ENCODE measurements at places on chromosomes 12 and 14.

DNA sequence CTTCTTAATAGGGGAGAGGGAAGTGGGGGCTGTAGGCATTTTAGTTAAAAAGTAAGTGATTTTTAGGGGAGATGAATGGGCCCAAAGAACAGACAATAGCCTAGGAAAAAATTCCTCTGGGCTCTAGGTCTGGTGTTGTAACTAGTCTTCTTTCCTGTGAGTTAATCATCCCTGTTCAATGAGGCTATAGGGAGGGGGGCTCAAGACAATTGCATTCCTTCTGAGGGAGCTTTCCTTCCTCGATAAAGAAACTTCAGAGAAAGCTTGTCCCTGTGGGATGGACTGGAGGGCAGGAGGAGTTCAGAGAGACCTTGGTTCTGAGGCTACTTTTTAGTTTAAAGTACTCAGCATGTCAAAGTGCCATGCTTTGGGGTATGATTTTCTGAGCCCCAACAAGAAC is 127.2 kb downstream of the BBS10 start:
- DNase-seq: no peak

DNA sequence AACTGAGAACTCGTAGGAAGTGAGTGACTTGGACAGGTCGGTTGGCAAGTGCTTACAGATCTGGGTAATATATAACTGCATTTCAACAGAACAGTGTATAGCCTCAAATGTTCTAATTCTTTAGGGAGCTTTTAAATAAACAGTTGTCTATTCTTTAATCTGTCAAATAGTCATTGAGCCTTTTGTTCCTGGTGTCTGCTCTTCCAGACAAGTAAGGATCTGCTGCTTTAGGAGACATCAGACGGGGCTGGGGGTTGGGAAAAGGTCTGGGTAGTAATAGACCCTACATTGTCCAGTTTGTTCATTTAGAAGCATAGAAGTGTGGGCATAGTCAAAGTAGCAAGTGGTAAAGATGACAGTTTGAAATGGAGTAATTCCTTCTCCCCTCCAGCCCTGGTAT is 2.0 kb downstream of the PTPN11 start:
- no peak for DNase-seq

- no peak for DNase-seq
Measured at GRCh38 chr14:58787592-58787991, 149.8 kb downstream of the DACT1 start.

DNA sequence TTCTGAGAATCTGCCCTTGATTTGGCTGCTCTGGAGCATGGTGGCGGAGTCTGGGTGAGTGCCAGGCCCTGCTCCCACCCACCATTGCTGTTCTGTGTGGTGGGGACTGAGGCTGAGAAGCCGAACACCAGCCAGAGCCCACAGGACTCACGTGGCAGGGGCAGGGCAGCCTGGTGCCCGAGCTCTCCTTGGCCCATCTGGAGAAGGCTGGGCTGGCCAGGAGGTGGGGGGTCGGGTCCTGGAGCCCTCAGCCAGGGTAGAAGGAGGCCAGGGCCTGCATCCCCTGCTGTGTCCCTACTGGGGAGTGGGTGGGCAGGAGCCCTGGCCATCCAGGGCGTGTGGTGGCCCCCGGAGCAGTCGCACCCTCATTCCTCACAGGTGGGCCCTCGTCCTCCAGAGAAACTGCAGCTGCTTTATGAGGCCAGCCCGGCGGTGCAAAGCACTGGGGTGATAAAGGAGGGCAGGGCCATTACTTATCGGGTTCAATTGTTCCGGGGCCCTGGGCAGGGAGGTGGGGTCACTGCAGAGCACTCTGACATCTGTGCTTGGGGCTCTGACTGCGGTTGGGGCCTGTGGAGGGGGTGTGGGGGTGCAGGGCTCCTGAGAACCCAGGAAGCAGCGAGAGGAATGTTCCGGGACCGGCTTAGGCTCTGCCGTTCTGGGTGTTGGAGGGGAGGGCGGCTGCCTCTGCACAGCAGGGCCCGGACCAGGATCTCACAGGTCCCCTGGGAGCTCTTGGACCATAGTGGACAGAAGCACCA is 217.5 kb upstream of the C14orf180 start:
- no peak for DNase-seq

DNA sequence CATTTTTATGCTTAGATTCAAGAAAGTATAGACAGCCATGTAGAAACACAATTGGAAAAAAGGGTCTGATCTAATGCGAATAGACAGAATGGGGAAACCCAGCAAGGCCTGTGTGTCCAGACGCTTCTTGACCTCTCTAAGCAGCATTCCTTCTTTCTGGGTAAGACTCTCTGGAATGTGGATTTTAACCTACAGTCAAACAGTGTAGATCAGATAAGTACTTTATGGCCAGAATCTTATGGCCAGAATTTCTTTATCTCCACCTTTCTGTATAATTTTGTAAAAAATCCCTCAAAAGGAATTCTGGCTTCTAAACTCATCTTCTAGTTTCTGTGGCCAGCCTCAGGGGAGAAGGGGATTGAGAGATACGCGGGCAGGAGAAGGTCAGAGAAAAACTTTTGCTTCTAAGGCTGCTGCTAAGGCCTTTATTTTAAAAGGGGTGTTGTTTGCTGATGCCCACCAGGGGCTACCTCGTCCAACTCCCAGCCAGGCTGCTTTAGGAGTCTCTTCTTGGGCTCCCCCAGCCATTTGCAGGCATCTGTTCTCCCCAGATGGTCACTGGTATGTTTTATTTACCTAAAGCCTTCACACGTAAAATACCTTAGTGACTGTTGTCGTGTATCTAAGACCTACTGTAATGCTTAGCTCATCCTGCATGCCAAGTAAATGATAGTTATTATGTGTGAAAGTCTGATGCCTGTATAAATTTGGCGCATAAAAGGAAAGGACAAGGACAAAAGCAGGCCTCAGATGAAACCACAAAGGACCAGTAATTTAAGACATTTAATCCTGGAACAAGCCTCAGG is 68.4 kb downstream of the ANO6 start:
- no peak for DNase-seq

GRCh38 chr14:76644855-76645518 is 116.3 kb upstream of the VASH1 start:
- no peak for DNase-seq

DNA sequence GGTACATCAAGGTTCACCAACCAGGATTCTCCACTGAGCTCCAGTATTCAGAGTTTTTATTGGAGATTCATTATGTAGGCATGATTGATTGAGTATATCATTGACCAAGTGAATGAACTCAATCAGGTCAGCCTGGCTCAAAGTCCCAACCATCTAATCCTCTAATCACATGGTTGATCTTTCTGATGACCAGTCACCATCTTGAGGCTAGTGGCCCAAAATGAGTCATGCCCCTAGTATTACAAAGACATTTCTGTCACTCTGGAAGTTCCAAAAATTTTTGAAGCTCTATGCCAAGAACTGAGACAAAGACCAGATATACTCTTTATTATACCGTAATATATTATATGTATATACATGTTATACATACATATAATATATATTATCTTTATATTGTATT is 75.9 kb upstream of the ATF7IP start:
- no peak for DNase-seq

DNA sequence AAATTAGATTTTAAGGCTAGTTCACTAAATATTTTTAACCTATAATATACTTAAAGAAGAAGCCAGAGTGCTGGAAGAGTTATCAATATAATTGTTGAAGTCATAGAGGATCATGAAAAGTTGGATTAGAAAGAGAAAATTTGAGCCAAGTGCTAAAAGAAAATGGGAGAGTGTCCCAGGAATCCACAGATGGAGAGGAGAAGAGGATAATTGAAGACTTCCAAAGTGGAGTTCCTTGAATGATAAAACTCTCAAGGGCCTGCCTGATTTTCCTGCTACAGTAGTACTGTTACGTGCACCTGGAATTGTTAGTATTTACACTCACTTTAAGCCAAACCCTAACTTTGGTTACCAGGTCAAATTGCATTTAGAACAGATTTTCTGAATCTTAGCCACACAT is 113.2 kb downstream of the MSRB3 start:
- no peak for DNase-seq

- no peak for DNase-seq
Measured at GRCh38 chr14:21308132-21308478, 28.2 kb downstream of the RPGRIP1 start.

DNA sequence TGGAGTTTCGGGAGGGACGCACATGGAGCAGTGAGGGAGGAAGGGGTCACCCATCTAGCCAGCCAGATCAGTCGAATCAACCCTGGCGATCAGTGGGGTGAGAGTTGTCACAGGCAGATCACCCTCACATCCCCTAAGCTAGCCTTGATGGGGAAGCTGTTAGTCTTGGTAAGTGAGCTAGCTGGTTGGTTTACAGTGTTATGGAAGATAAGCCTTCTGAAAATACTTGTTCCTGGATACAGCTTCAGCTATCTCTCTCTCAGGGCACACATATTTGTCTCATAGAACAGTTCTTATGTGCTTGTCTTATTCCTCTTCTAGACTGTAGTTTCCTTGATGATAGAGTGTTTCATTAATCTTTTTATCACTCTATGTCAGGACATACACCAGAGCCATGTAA is 26.2 kb upstream of the MANSC4 start:
- DNase-seq: no peak

DNA sequence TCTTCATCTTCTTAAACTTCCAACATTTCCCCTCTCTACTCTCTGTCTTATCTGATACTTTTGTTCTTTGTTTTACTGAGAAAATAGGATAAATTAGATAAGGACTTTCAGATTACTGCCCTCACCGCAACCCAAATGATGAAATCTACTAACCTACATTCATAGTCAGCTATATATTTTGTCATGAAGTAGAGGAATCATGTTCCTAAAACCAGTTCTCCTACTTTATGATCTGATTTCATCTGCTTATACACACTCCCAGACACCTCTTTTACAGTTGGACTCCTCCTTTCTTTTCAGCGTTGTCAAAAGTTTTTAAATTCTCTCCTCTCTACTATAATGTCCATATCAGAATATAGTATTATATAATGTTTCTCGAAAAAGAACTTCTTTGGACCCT is 29.7 kb downstream of the MGAT4C start:
- DNase-seq: no peak

- no peak for DNase-seq
Measured at GRCh38 chr14:73162251-73162650, 25.9 kb downstream of the PSEN1 start.

GRCh38 chr14:26845151-26845818 is 247.5 kb upstream of the NOVA1 start:
- DNase-seq: no peak

- no peak for DNase-seq
Measured at GRCh38 chr12:107829271-107829670, 54.8 kb downstream of the ASCL4 start.

GRCh38 chr12:1592444-1593173 is 1.8 kb downstream of the FBXL14 start:
- no peak for DNase-seq

GRCh38 chr12:124814741-124815613 is 48.7 kb downstream of the SCARB1 start:
- no peak for DNase-seq

GRCh38 chr14:71327691-71328090 is 420.4 kb downstream of the PCNX1 start:
- no peak for DNase-seq

GRCh38 chr12:31362759-31363415 is 36.9 kb upstream of the SINHCAF start:
- DNase-seq: no peak

DNA sequence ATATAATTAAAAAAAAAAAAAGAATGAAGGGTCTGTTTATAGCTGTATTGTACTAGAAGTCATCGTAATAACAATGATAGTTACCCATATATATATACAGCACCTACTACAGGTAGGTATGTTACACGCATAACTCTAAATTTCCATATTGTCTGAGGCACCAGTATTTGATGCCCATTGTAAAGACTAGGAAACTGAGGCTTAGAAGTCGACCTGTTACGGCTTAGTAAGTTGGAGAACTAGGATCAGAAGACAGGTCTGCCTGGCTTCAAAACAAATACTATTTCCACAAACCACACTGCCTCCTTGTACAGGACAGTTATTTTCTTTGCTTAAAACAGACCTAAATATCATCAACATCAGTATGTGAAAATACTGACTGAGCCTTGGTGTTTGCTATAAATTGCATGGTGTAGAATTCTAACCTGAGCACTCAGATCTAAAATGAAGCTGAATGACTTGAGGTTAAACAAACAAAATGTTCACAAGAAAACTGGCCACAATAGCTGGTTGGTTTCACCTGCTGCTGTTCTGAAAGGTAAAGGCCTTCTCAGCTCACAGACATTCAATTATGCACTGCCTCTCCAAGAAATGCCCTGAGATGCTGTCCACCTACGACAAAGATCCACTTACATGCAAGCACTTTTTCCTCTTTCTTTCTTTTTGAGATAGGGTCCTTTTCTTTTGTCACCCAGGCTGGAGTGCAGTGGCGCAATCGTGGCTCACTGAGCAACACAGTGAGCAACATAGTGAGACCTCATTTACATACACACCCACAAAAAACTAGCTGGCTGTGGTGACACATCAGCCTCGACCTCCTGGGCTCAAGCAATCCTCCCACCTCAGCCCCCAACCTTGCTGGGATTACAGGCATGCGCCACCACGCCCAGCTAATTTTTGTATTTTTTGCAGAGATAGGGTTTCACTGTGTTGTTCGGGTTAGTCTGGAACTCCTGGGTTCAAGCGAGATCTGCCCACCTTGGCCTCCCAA is 35.7 kb downstream of the SSH1 start:
- no peak for DNase-seq

GRCh38 chr14:21039585-21040369 is 2.4 kb upstream of the RNASE7 start:
- DNase-seq: no peak

DNA sequence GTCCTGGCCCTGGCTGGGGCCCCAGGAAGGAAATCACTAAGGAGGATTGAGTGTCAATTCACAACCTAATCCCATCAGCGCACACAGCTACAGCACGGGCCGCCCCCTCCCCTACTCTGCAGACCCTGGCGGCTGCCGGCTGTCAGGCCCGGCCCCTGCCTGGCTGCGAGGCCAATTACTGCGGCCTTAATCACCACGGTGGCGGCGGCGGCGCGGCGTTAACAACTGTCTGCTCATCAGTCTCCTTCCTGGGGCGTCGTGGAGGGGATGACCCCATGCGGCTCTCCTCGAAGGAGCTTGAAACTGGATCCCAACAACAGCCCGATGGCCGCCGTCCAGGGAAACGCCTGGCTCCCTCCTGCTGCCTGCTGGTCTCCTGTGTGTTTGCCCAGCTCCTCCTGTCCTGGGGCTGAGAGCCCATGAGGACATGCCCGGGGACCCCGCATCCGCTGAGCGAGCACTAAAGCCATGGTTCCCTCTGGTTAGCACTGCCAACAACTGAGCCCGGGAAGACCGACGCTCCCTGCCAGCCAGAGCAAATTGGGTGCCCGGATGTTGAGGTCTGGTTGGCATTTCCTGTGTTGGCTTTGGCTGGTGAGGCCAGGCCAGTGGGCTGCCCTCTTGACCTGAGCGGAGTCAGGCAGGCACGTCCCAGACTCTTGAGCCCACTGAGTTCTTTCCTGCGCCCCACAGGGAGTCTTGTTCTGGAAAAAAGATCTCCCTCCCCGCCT is 21.8 kb upstream of the EIF2B2 start:
- no peak for DNase-seq

GRCh38 chr12:1529862-1530591 is 64.4 kb downstream of the FBXL14 start:
- no peak for DNase-seq
